Cardiac fibroblast (primary cell): ENCODE measurements at places on chromosomes 7 and 10.
A peak's percentile ranks its signal among the peaks of the same experiment; 100 is the strongest.

DNA sequence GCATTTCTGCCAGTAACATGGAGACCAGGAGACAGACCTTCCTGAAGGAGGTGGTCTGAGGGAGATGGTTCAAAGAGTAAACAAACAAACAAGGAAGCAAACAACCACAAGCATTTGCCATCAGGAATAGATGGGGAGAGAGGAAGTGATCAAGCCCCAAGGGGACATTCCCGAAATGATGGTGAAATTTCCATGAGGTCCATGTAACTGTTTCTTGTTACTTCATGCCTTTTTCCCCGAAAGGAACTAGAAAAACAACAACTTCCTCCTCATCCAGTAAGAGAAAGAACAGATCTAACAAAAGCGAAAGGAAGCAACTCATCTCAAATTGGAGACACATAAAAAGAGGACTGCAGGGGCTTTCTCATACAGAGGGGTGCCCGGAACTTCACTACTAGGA, 152.5 kb upstream of the ZNF32 start:
- peak; percentile 31 for DNase-seq

DNA sequence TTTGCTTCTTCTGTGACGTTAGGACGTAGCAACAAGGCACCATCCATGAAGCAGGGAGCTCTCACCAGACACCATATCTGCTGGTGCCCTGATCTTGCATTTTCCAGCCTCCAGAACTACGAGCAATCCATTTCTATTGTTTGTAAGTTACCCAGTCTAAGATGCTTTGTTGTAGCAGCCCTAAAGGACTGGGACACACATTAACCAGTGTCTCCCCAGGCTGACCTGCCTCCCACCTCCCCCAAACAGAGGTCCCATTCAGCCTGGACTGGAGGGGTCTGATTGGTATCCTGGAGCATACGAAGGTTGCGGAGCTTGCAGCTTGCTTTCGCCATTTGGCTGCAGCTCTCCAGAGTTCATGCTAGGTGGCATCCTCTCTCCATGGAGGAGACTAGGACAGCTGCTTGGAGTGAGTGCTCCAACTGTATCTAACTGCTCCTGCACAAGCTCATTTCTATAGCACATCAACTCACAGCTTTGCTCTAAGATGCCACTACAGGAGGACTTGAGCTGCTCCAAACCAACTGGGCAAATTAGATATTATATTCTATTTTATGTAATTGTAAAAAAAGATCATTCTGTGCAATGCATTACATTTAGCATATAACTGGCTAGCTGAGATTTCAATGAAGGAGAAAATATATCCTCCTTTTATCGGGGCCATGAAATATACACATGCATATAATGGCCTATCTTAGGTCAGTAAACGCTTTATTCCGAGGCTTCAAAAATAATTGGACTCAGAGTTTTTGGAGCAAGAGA, 8.0 kb upstream of the GRK5 start:
- DNase-seq, result peak; percentile 90

GRCh38 chr7:18395868-18396267, 99.7 kb upstream of the HDAC9 start:
- DNase-seq, result no peak

DNA sequence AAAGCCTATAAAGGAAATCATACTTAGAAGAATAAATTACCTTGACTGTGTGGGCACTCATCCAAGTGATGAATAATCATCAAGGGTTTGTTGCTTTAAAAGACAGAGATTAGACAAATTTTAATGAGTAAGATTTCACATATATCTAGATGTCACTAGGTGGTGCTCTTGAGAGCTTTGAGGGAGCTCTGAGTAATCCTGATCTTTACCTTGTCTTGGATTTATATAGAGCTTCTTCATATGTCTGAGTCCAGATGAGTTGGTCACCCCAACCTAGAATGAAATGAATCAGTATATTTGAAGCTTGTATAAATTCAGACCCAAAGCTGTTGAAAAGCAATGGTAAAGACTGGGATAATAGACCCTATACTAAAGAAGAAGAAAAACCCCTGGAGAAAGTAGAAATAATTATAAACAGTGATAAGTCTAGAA, 3.7 kb downstream of the AGR2 start:
- peak; percentile 66 for DNase-seq

DNA sequence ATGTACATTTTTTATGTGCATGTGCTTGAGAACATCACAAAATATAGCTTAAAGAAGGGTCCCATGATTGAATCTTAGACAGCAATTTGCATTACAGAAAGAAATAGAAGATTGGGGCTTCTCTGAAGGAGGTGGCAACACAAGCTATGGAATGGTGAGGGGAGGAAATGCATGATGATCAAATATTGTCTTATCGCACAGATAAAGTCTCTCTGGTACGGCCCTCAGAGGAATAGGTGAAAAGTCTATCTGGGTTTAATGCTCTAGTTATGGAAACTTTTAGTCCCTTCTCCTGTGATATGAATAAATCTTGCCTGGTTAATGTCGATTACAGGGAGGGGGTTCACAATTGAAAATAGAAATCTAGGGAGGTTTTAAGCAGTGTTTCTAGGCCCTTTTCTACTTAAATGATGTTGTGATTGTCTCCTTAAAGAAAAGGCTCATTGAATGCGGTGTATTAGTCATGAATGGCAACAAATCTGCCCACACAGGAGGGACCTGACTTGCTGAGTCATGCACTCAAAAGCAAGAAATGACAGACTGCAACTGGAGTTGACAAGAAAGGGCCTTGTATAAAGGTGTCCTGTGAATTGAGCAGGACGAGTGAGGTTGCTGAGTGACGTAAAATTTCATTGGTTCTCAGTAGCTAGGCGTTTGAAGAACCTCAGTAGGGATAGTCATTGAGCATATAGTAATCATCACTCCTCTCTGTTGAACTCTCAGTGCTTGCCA, 133.4 kb upstream of the CSTF2T start:
- DNase-seq, result peak; percentile 88

DNA sequence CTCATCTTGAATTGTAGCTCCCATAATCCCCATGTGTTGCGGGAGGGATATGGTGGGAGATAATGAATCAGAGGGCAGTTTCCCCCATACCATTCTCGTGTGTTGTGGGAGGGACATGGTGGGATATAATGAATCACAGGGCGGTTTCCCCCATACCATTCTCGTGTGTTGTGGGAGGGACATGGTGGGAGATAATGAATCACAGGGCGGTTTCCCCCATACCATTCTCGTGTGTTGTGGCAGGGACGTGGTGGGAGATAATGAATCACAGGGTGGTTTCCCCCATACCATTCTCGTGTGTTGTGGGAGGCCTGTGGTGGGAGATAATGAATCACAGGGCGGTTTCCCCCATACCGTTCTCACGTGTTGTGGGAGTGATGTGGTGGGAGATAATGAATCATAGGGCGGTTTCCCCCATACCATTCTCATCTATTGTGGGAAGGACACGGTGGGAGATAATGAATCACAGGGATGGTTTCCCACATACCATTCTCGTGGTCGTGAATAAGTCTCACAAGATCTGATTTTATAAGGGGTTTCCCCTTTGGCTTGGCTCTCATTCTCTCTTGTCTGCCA, 271.0 kb downstream of the MAD1L1 start:
- peak; percentile 55 for DNase-seq

GRCh38 chr7:131244259-131244852, 83.3 kb upstream of the MKLN1 start:
- DNase-seq, result peak; percentile 82

GRCh38 chr7:65731562-65732035, 141.3 kb upstream of the VKORC1L1 start:
- DNase-seq, result no peak

DNA sequence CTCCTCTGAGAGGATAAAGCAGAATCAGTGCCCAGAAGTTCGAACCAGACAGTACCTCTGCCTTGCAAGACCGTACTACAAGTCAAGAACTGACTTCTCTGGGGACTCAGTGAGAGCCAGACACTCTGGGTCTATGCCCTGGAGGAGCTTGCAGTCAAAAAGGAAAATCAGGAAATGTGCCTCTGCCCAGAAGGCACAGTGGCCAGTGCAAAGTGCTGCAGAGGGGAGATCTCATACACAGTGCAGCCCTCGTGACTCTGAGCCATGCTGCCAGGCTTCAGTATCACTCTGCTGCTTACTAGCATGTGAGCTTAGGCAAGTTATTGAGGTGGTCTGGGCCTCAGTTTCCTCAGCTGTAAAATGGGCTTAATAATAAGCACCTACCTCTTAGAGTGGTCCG, 144.0 kb upstream of the NPY start:
- no peak for DNase-seq

DNA sequence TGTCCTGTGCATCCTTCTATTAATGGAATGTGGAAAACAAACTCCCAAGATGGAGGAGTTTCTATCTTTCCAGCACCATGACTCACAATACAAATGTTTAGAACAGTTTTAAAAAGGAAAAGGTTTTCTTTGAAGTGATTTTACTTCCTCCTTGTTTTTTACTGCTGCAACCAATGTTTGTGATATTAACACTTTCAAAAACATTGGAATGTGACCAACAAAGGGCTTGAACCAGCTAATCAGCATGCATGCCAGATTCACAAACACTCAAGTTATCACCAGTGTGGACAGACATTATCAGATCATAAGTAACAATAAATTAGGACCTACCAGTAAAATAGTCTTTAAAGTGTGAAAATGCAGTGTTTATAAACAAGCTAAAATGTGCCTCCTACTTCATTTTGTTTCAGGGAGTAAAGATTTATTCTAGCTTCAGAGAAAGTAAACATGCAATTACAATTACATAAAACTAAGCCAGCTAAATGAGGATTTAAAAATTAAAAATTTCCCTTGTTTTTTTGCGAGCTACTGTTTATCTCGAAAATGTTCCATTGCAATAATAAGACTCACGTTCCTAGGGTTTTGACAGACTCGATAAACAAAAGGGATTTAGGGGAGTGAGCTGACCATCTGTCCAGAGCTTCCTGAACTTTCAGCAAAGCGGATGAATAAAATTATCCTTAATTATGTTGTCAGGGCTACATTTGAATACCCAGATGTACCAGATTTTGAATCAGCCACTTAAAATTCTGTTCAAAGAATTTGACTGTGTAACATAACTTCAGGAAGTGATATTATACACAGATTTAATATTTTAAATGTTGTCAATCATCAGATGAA, 29.8 kb downstream of the CPVL start:
- DNase-seq, result no peak

- peak; percentile 90 for DNase-seq
Observed at GRCh38 chr10:59387951-59388670, 25.8 kb upstream of the FAM13C start.

GRCh38 chr10:73992899-73993788, 4.8 kb upstream of the VCL start:
- peak; percentile 56 for DNase-seq

GRCh38 chr10:93438613-93439253, 43.4 kb downstream of the MYOF start:
- peak; percentile 61 for DNase-seq

- DNase-seq, result no peak
Observed at GRCh38 chr7:5627745-5628547, 153.5 kb downstream of the RNF216 start.

DNA sequence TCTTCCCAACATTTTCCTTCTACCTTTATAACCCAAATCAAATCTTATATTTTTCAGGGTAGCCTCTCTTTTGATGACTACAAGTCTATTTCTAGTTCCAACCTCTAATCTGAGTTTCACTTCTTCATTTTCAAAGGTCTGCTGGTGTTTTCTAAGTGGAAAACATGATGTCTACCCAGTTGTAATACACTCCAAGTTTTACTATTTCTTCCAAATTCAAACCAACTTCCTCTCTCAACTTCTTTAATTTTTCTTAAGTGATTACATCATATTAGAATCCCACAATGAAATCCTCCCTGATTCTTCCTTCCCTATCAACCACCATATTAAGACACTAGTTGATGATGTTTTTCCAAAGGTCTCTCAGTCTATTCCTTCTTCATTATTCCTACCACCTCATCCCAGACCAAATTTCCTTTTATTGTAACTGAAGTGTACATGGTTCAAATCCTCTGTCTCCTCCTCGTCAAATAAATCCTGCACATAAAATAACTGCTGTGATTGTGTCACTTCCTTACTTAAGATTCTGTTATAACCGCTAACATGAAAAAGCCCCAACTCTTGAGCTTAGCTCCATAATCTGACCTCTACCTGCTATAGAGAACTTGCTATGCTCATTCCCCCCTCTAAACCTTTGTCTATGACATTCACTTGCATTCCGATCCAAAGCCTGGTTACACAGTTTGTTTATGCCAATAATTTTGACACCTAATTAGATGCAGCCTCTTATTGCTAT, 12.7 kb downstream of the TAS2R38 start:
- DNase-seq, result no peak

DNA sequence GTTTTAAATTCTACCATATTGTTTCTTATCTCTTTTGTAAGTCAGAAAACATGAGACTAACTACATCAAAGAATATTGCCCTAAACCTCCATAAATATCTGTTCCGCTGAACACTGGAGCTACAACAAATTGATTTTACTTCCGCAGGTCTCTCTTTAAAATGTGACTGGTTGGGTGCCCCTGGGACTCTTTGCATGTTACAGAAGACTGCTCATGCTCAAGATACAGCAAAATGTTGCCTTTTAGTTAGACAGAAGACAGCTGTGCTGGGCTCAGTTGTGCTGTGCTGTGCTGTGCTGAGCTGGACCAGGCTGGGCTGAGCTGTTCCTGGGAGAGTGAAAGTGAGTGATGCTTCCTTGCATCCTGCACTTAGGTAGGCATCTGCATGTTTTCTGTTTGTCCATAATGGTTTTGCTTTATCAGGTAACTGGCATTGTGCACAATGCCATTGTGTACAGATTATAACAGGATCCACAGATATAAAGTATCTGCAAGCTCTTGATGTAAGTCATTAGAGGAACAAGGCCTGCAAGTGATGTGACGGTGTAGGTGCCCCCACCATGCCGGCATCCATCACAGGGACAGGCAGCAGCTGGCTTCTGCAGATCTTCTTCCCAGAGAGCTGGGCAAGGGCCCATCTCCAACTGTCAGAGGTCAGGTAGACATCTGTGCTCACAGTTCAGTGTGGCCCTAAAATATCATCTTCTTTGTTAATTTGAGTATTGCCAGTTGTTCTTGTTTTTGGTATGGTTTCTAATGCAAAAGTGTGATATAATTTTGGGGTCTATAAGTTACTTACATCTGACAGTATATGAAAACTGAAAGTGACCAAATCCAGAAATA, 972.5 kb upstream of the CELF2 start:
- DNase-seq, result no peak

- DNase-seq, result no peak
Observed at GRCh38 chr10:43845121-43845520, 196.4 kb upstream of the ZNF32 start.

- DNase-seq, result peak; percentile 36
Observed at GRCh38 chr10:13627459-13628310, 40.9 kb downstream of the PRPF18 start.

DNA sequence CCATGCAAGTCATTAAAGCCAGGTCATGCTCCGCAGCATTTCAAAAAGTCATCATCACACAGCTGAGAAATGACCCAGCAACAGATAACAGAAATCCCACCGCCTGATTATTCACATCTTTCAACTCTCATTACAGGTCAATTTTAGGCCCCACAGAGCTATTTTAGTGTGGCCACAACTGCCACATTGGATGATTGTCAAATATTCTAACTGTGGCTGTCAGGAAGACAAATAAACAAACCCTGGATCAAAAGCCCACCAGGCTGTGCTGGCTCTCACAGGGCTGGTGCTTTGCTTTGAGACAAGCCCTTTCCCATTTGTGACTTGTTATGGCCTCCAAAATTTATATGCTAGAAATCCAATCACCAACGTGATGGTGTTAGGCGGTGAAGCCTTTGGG, 117.6 kb upstream of the CDC14C start:
- no peak for DNase-seq

GRCh38 chr10:33309406-33309805, 25.1 kb downstream of the NRP1 start:
- no peak for DNase-seq

- no peak for DNase-seq
Observed at GRCh38 chr10:20948686-20949327, 51.7 kb upstream of the NEBL start.

GRCh38 chr7:112868609-112869008, 78.4 kb upstream of the TMEM168 start:
- no peak for DNase-seq
